Right atrium auricular region (tissue), 2 donors: ENCODE measurements at places on chromosomes 16 and 17. TPM values are rescaled to one million over a fixed set of nuclear protein-coding genes. Genes with fewer than 3 reads are reported as not detected.

The SMIM36 gene
- not detected for total RNA-seq

The MILR1 gene
- total RNA-seq = 5.0 TPM

DNA sequence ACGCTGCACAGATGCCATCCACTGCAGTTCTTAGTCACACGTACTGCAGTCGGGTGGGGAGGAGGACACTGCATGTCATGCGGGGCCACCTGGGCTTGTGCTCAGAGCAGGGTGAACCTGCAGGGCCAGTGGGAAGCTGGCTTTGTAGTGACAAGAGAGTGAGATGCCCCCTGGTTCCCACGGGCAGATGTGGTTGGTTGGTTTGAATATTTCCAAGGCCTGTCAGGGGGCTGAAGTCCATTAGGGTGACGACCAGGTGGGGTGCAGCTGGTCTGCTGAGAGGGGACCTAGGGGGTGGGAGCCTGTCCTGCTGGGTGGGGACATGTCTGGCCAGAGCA is 14.3 kb downstream of the ZNF213 start:
- no peak for DNase-seq

DNA sequence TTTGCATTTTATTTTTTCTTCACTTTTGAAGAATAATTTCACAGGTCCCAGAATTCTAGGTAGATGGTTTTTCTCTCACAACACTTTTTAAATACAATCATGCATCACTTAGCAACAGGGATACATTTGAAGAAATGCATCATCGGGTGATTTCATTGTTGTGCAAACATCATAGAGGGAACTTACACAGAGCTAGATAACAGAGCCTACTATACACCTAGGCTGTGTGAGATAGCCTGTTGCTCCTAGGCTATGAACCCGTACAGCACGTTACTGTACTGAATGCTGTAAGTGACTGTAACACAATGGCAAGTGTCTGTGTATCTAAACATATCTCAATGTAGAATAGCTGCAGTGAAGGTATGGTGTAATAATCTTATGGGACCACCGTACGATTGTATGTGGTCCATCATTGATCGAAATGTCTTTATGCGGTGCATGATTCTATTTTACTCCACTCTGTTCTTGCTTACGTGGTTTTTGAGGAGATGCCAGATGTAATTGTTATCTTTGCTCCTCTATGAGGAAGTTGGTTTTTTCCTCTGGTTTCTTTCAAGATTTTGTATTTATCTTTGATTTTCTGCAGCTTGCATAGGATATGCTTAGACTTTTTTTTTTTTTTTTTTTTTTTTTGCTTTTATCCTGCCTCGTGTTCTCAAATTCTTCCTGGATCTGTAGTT is 35.5 kb upstream of the TMEM92 start:
- no peak for DNase-seq

DNA sequence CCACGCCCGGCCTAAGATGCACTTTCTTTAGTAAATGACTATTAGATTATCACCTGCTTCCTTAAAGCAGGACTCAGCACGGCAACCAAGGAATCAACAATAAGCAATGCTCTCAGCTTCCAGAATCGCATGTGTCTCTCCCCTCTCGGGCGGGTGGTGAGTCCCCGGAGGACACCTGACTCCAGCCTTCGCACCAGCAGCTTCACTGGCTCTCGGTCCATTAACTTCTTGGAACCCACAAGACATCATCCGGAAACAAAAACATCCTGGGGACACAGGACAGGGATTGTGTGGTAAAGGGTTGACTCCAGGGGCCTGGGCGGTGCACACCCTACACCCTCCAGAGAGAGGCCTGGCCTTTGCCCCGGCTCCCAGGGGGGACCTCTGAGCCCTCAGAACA is 22.7 kb downstream of the UTS2R start:
- no peak for DNase-seq

The KRT24 gene
- total RNA-seq = not detected
